ENCODE measurements at places on chromosomes 2 and 18. TPM values are rescaled to one million over a fixed set of nuclear protein-coding genes. Genes with fewer than 3 reads are reported as not detected.

GRCh38 chr2:188762151-188762550 is 212.0 kb upstream of the COL3A1 start:
- no peak for DNase-seq

- no peak for DNase-seq
These were observed 29.2 kb upstream of the PPP4R1 start for GRCh38 chr18:9643549-9643948.

DNA sequence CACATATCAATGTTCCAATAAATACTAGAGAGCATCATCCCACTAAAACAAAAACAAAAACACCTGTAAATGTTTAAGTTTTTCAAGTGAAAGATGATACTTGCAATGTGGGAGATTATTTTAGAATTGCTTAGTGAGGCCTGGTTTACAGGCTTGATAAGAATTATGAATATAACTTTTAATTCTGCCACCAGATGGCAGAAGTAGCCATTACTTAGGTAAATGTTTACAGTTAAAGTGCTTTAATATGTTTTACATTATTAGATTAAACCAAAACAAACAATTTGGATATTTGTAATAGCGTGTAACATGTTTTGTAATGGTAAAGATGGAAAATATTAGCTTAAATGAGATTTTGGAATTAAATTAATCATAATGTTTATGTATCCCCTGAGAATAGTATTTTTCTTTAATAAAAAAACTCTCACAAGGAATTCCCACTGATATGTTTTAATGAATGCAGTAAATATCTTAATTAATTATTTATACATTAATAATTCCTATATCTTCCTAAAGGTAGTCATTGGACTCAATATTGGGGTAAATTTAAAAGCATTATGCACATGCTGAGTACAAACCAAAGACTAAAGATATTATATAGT is 522.0 kb downstream of the SPAG16 start:
- DNase-seq: no peak

- no peak for DNase-seq
These were observed 27.2 kb downstream of the TANC1 start for GRCh38 chr2:158995677-158996049.

DNA sequence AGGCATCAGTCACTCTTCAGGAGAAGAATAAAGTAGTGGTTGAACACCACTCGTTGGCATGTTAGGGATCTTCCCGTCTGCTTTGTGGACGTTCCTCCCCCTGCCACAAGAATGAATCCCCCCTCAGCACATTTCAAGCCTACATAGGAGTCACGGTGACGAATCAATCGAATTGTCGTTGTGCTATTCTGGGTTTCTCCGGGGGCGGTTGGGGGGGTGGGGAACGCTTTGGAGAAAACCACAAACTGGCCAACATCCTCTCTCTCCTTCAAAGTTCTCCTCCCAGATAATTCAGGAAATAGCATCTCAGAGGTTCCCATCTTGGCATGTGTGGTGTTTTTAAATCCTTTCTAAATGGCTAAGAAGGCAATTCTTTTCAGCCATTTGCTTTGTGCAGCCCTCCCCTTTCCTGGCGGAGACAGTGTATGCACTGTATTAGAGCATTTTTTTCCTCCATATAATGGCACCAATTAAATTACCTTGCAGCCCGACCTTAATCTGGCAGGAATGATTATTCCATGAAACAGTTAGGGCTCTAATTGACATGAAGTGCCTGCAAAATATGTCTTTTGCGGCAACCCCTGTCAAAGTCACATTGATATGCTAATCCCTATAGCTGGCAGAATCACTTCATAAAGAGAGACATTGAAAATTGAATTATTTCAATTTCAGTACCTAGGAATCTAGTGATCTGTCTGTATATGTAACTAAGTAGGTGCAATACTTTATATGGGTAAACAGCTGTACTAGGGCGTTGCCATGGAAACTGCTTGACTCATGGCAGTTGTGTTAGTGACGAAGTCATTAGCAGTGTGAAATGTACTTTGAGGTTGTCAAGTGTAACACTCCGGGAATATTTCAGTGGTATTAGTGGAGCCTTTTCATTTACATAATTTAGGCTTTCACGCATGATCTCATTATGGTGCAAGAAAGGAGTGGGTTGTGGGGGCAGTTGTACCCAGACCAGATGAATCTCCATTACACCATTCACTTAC is 323.4 kb upstream of the SLC14A2 start:
- DNase-seq: no peak

DNA sequence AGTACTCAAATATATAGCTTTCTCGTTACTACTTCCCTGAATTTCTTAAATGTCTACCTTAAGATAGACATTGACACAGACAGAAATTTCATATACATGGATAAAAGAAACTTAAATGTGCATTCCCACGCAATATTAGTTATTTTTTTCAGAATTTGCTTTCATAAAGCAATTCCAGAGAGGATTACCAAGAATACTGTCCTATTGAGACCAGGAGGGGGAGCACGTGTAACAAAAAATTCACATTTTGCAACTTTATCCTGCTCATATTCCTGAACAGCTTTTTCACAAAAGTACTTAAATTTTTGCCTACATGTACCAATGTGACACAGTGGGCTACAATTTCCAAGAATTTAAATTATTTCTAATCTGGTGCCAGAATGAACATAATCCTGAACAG is 30.7 kb upstream of the ERCC3 start:
- peak; percentile 19 for DNase-seq

DNA sequence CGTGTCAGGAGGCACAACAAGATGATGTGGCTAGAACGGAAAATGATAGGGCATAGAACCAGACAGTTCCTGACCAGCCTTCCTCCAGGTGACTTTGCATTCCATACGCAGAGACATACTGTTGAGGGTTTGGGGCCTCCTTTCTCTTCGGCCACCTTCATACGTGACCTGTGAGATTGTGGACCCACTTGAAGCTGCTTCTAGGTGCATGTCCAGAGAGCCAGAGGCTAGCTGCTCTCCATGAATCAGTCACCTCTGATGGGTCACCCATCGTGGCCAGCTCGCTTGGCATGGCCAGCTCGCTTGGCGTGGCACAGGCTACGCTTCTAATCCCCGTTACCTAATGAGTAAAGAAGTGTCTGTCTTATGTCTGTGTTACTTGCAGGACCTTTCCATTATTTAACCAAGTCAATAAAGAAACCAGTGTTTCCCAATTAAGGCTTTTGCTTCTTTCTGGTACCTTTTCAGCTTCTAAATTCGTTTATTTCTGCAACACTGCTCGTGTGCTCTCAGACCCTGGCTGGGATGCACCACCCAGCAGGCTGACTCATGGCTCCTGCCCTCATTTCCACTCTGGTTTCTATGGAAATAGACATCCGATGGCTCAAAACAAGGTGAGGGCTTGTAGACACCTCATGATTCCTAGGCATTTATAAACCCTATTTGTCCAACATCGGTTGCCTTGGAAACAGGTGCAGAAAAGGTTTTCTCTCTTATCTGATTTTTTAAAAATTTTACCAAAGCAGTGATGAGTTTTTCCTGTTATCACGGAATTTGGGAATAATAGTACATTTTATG is 86.7 kb upstream of the B3GNT7 start:
- DNase-seq: peak; percentile 9

The AGXT gene
- 0.79 TPM for total RNA-seq

The BUB1 gene
- total RNA-seq: 0.72 TPM
